Inflammatory macrophage treated with lipopolysaccharide for 1 hour (primary cell): ENCODE measurements at places on chromosomes 13 and 19.

DNA sequence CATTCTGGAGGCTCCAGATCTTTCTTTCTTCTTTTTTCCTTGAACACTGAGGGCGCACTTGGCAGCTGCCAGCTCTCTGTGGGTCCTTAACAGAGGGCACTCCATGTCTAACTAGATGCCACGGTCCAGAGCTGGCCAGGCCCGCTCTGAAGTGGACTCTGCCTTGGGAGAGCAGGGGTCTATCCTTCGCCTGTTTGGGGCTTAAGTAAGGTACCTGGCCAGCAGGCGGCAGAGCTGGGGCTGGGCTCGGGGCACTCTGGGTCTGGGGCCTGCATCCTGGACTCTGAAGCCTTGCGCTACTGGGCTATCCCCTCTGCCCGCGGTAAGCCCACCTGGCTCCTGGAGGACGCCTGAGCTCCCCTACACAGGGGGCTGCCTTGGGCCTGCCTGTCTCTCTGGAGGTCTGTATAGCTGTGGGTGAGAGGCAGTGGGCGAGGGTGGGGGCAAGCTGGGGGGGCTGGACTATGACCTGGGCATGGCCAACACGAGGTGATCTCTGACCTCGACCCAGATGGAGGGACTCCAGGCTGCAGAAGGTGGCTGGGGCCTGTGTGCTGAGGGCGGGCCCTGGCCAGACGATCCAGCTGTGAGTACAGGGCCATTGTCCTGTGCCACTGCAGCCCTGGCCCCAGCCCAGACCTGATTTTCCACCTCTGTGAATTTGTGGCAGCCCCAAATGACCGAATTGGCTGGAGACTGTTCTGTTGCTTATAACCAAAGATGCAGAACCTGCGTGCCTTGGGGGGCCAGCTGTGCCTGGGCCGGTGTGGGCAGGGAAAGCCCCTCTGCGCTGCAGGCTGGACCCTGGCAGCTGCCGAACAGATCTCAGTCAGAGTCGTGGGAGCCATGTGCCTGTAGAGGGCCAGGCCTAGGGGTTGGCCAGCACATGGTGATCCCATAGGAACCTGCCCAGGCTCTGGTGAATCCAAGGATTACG lies 26.5 kb downstream of the CEBPG start:
- DNase-seq, result no peak

GRCh38 chr13:27372896-27373295 lies 51.5 kb upstream of the GTF3A start:
- no peak for DNase-seq

GRCh38 chr13:99827011-99827772 lies 144.4 kb downstream of the ZIC5 start:
- no peak for DNase-seq

- no peak for DNase-seq
These were observed 352.7 kb upstream of the SGCG start for GRCh38 chr13:22828081-22828480.

GRCh38 chr19:42267644-42268141 lies 1.4 kb upstream of the CIC start:
- no peak for DNase-seq

DNA sequence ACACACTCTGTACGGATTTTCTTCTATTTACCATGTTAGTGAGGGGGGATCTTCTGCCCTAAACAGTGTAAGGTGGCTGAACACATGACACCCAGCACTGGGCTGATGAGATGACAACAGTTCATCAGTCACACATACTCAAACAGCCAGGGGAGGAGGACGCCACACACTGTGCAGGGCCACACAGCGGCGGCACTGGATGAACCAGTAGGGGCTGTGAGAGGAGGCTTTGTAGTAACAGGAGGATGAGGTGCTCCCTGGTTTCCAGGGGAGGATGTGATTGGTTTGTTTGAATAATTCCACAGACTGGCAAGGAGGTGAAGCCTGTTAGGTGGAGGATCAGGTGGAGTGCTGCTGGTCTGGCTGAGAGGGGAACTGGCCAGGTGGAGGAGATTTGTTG lies 16.3 kb upstream of the GTF3A start:
- DNase-seq, result no peak

DNA sequence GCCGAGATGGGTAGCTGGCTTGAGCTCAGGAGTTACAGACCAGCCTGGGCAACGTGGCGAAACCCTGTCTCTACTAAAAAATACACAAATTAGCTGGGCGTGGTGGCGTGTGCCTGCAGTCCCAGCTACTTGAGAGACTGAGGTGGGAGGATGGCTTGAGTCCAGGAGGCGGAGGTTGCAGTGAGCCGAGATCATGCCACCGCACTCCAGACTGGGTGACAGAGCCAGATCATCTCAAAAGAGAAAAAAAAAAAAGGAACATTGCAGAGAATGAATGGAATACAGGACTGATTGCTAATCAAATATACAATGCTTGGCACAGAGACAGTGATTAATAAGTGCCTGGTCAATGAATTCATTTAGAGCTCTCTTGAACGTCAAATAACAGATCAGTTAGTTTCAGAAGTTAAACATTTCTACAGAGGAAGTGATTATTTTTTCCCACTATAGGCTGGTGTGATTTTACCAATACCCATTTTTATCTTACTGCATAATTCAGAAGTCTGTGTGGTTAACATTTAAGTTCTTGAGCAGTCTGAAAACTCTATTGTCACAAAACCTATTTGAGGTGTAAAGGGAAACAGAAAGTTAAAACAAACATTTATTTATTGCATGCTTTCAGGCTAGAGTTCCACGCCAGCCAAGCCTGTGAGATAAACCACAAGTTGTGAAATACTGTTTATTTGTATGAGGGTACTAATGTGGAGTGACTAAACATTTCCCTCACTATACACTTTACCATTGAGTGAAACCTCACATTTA lies 7.7 kb upstream of the TBC1D4 start:
- peak; percentile 76 for DNase-seq

GRCh38 chr19:6861683-6862286 lies 25.6 kb upstream of the ADGRE1 start:
- no peak for DNase-seq

DNA sequence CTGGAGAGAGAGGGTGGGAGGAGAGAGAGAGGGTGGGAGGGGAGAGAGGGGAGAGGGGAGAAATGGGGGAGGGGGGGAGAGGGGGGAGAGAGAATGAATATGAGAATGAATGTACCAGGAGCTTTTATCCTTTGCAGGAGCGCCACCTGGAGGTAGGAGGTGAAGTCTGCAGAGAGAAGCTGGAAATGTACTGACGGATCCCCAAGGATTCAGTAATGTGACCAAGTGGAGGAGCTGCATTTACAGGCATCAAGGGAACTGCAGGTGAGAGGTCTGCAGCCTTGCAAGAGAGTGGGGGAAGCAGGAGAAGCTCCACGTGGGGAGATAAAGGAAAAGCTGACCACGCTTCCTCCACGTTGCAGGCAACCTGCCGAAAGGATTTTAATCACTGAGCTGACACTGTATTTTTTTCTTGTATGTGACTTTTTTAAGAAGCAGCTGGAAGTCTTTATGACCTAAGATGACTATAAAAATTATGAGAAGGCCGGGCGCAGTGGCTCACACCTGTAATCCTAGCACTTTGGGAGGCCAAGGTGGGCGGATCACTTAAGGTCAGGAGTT lies 33.7 kb downstream of the VSTM1 start:
- peak; percentile 81 for DNase-seq

DNA sequence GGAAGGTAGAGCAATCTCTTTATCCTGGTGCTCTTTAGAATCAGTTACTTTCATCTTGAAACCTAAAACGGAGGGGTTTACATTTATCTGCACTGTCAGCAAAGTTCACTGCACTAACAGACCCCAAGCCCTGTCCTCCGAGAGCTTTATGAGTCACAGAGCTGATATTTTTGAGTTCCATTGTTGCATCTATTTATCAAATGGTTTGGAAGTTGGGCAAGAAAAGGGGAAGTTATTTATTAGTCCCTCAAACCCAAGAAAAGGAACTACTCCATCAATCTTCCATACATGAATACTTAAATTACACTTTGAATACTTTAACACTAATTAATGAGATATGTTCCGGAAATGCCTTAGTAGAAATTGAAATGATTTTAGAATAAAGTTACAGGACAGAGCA lies 55.5 kb downstream of the EDNRB start:
- peak; percentile 36 for DNase-seq

DNA sequence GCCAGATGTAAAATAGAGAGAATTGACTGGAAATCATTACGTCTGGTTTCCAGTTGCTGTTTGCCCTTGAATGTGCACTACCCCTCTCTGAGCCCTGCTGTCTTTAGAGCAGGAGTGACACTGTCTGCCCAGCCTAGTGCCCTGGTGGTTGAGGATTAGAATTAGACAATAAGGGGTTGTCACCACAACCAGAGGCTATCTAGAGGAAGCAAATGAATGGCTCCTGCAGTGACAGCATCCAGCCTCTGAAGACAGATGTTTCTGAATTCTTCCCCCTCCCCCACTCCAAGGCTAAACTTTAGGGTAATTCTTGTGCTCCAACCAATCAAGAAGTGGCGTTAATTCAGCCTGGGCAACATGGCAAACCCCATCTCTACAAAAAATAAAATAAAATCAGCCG lies 2.0 kb downstream of the RAB8A start:
- DNase-seq, result no peak

GRCh38 chr19:8084152-8084551 lies 31.6 kb downstream of the CCL25 start:
- DNase-seq, result no peak

GRCh38 chr13:67964986-67965385 lies 734.9 kb upstream of the PCDH9 start:
- DNase-seq, result no peak

GRCh38 chr13:43787997-43788396 lies 1.2 kb upstream of the ENOX1 start:
- no peak for DNase-seq

DNA sequence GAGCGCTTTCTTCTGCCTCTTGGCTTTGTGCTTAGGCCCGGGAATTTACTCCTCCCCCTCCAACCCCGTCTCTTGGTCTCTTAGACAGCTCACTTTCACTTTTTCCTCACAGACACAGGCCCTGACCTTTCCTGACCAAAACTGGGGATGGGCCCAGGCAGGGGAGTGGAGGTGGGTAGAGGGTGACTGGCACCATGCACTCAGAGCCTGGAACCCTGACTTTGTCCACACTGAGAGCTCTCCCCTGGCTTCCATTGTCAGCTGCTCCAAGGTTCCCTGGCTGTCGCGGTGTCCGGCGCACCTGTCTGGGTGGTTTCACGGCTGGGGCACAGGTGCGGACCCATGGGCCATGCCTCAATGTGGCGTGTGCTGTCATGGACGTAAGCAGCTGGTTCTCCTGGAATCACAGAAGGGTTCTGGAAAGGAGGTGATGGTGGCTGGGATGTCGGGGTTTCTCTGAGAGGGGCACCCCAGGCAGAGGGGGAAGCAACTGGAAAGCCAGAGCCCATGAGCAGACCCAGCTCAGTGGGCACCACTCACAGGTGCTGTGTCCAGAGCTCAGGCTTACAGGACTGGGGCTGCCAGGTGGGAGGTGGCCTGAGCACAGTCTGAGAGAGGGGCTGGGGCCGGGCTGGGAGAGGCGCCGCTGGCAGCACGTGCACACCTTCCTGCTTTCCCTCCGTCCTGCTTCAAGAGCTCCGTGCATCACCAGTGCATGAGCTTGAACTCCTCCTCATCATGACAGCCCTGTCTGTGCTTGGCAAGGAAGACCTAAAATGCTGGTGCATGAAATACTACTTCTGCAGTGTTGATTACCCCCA lies 28.0 kb upstream of the C1QTNF9 start:
- no peak for DNase-seq

- DNase-seq, result no peak
These were observed 17.7 kb upstream of the WASF3 start for GRCh38 chr13:26539738-26540292.

GRCh38 chr19:35623327-35624010 lies 5.4 kb upstream of the RBM42 start:
- DNase-seq, result no peak

GRCh38 chr13:61362522-61362921 lies 53.1 kb downstream of the PCDH20 start:
- no peak for DNase-seq

- DNase-seq, result peak; percentile 77
These were observed 55.4 kb upstream of the UBL3 start for GRCh38 chr13:29905845-29906244.

GRCh38 chr13:44207476-44207875 lies 166.1 kb upstream of the SERP2 start:
- DNase-seq, result no peak

DNA sequence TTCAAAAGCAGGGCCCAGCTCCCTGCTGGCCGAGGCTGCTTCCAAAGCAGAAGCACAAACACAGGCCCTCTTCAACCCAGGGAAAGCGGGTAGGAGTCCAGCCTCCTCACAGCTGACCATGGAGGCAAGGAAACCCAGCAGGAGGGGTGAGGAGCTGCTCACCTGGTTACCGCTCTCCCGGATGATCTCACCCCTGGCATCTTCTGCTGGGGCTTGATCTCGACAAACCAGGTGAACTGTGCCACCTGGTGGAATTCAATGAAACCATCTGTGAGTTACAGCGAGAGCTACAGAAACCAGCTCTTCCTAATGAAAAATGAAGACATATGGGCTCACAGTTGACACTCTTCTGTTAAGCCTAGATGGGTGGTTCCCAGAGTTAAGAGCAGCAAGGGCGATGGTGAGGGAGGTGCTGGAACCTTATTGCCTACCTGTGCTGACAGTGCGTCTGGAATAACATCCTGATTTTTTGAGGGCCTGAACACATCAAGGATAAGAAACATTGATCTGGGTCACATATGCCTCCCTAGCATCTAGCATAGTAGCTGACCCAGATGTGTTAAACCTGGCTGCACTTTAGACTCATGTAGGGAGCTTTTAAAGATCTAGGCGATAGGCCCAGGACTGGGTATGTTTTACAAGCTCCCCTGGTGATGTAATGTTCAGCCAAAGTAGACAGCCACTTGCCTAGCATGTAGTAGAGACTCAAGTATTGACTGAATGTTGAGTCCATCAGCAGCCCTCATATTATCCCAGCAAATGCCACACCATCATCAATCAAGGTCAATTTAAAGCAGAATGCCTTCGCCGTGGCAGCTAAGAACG lies 6.1 kb downstream of the DHRS12 start:
- DNase-seq, result no peak

GRCh38 chr13:106821979-106822378 lies 254.0 kb upstream of the ARGLU1 start:
- no peak for DNase-seq

- DNase-seq, result no peak
These were observed 342.4 kb downstream of the KCNRG start for GRCh38 chr13:50357586-50358118.

DNA sequence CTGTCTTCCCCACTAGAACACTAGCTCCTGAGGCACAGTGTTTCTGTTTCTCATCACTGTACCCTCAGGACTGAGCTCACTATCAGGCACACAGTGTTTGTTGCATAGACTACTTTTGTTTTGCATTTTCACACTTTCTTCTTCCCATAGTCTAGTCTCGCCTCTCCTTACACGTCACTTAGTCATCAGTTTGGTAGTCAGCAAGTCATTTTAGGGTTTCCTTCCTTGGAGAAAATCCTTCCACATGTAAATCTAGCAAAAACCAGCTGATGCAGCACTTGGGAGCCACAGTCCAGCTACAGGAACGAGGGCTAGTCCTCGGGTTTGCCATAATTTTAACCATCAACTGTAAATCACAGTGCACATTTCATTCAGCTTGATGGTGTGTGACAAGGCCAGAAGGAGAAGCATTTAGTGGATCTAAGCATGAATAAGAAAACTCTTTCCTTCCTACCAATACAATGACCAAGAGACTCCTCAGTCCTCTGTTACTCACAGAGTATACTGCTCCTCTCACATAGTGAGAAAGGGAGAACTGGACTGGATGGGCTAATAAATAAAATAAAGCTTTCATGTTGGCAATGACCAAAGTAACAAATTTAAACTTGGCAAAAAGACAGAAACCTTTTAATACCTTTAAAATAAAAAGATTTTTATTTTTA lies 221.0 kb downstream of the KLF12 start:
- no peak for DNase-seq
